ENCODE measurements at places on chromosomes 1 and 21.
A peak's percentile ranks its signal among the peaks of the same experiment; 100 is the strongest.

- DNase-seq, result no peak
These were observed 8.0 kb downstream of the KCNK1 start for GRCh38 chr1:233621923-233622322.

DNA sequence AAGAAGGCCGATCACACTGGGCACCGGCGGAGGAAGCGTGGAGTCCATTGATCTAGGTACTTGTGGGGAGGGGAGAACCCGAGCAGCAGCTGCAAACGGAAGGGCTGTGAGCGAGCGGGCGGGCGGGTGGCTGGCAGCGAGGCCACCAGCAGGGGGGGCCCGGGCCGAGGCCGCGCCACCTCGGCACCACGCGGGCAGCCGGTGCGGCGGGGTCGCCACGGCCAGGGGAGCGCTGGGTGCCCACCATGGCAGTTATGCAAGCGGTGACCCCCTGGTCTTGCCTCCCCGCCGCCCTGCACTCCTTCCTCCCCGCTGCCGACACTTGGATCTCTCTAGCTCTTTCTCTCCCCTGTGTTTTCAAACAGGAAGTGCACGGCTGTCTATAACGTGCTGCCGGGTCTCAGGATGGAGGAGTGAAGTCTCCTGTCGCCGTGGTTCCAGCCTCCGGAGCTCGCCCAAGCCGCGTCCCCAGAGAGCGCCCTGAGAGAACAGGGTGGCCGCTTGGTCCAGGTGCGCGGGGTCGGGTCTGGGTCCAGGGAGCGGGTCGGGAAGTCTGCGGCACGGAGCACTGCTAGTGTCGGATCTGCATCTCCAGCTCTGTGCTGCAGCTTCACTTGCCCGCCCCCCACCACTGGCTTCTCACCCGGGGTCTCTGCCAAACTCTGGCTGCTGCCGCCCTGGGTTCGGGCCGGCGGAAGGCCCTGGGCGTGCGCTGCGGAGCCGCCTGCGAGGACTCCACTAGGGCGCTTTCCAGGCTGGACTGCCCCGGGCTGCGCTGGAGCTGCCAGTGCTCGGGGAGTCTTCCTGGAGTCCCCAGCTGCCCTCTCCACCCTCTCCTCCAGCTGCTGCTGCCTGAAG is 22.7 kb downstream of the LRRC8D start:
- peak; percentile 88 for DNase-seq

- DNase-seq, result no peak
These were observed 108.8 kb downstream of the TGFBR3 start for GRCh38 chr1:91777196-91777595.

DNA sequence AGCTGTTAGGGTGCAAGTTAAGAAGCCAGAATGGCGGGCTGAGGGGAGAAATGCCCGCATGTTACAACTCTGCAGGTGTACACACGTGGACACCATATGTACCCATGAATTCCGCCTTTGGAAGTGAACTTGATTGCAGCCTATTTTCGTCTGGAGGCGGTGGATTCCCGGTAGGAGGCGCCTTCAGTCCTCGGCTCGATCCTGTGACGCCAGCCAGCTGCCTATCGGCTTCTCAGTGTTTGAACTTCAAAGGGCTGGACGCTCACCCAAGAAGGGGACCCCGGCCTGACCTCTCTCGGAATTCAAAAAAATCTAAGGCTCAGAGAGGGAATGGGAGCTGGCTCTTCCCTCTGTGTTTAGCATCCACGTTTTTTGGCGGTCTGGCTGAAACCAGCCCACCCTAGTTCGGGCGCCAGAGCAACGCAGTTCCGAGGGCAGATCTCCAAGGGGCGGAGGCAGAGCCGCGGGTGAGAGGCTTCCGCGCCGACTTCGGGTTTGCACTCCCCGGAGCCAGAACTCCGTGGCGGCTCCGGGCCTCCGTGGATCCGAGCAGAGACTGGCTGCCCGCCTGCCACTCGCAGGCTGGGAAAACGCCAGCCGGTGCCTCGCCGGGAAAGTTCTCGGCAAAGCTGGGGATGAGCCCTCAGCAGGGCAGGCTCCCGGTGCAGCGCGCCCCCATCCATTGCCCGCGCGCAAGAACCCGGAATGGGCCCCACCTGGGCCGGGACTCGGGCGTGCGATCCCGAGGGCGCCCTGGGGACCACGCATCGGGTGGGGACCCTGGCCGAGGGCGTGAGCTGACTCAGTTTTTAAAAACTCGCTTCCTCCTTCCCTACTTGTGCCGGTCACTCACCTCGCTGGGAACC is 996 bp upstream of the TMEM51 start:
- DNase-seq, result peak; percentile 84

DNA sequence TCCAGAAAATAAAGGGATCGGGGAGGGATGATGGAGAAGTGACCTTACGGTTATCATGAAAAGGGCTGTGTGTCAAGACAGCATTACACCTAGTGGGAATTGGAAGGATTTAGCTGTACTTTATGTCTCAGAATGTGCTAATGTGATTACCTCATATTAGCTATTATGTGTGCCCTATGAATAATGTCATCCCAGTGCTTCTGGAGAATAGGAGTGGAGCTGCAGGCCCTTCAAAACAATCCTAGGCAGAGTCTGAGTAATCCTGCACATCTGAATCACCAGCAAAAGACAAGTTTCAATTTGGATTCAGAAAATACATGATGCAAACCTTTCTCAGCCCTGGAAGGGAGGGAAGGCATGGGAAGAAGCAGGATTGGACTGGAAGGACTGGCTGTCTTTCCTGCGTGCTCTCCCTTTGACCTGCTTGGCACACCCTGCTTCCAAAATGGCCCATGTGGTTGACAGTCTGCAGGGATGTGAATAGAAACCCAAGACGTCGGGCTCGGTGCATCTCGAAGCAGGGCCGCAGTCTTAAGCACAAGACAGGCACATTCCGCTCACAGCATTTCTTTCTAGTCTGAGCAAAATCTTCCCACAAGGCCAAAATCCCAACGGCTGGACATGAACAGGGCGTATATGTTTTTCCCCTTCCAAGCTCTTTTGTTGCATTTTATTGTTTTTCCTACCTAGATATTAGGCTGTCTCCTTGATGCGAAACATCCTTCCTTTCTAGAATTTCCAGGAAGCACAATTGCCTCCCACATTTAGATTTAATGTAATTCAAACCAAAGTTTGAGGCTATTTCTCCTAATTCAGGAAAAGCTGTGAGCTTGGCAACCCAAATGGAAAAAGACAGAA is 54.3 kb upstream of the TARBP1 start:
- no peak for DNase-seq

GRCh38 chr1:219189021-219189824 is 15.5 kb downstream of the LYPLAL1 start:
- DNase-seq, result no peak

DNA sequence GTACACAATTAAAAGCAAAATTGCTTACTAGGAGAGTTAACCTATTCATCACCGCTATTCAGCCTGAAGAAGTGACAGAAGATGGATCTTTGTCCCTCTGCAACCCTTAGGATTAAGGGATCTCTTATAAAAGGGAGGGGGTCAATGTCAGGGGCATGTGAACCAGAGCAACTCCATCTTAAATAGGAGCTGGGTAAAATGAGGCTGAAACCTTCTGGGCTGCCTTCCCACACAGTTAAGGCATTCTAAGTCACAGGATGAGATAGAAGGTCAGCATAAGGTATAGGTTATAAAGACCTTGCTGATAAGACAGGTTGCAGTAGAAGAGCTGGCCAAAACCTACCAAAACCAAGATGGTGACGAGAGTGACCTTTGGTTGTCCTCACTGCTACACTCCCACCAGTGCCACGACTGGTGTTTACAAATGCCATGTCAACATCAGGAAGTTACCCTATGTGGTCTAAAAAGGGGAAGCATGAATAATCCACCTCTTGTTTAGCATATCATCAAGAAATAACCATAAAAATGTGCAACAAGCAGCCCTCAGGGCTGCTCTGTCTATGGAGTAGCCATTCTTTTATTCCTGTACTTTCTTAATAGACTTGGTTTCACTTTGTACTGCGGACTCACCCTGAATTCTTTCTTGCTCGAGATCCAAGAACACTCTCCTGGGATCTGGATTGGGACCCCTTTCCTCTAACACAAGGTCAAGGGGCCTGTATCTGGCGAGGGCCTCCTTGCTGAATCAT is 35.3 kb upstream of the NEK2 start:
- DNase-seq, result no peak

DNA sequence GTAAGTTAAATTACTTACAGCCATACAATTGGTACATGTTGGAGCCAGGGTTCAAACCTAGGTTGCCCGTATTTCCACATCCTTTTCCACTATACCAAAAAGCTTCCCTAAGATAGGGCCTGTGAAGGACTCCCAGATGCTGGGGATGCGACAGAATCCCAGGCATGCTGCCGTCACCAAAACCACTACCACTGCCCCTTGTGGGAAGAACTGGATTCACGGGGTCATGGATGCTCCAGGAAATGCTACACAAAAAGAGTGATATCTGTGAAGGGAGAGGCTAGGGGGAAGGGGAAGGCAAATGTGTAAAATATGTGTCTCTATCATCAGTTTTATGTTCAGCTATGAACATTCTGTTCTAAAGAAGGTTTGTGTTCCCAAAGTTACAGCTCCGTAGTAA is 133.9 kb upstream of the IVNS1ABP start:
- no peak for DNase-seq

- peak; percentile 86 for DNase-seq
These were observed at the start of gene SYDE2 for GRCh38 chr1:85200463-85201339. Gene SYDE2 (minus strand): TSS chr1:85201016. CDS start chr1:85200996, 20 bp downstream.

DNA sequence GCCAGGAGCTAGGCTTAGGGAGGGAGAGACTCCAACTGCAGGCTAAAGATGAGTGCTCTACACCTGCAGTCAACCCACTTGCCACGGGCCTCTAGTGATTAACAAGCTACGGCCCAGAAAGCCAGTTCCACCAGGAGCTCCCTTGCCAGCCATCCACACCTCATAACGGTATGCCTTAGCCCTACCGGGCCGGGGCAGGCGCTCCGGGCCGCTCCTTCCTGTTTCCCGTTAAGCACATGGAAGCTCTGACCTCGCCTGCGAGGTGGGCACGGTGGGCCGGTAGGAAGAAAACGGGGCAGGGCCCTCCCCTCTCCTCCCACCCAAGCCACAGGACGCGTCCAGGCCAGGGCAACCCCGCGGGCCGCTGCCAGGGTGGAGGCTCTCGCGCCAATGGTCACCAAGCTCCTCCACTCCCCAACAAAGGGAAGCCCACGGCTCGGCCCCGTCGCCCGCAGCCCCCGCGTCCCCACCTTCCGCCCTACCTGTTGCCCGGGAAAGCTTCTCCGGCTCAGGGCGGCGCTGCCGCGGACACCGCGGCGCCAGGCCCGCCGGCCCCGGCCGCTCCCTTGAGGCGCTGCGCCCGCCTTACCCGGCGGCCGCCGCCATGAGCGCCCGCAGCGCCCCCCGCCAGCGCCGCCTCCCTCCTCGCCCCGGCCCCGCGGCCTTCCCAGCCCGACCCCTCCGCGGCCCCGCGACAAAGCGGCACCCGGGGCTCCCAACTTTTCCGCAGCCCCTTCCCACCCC is 627 bp downstream of the CERS2 start:
- peak; percentile 60 for DNase-seq

DNA sequence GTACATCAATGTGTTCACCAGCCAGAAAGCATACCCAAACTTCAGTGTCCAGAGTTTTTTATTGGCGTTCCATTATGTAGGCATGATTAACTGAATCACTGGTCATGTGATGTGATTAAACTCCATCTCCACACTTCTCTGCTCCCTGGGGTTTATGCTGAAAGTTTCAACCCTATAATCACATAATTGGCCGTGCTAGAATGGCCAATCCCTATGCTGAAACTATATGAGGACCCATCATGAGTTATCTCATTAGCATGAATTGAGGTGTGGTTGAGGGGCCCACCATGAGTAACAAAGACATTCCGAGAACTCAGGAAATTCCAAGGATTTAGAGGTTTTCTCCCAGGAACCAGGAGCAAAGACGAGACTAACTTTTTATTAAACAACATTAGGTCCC is 31.8 kb upstream of the FBXO28 start:
- no peak for DNase-seq

DNA sequence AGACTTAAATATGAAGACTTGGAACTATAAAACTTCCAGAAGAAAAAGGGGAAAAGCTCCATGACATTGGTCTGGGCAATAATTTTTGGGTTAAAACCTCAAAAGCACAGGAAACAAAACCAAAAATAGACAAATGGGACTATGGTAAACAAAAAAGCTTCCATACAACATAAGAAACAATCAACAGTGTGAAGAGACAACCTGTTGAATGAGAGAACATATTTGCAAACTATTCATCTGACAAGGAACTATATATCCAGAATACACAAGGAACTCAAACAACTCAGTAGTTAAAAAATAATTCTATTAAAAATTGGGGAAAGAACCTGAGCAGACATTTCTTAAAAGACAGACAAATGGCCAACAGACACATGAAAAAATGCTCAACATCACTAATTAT is 192.7 kb upstream of the ZNHIT6 start:
- no peak for DNase-seq

DNA sequence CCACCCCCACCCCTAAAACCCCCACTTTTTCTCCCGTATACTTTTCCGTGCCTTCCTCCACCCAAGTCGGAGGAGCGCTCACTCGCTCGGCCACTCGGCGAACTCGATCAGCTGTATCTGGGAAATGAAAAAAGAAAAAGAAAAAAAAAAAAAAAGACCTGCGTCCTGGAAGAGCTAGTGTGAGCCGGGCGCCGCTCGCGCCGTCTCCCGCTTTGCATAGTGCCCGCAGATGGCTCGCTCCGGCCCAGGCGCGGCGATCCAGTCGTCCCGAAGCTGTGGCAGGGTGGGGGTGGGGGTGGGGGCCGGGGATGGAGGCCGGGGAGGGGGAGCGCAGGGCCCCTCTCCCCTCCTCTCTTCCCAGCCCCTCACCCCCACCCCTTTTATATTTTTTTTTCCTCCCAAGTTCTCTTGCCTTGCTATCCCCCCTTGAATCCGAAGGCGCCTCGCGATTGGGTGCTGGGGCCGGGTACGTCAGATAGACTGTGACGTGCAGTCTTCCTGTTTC is 299 bp upstream of the PROX1 start:
- DNase-seq, result peak; percentile 83

GRCh38 chr1:173661763-173662162 is 7.9 kb downstream of the ANKRD45 start:
- DNase-seq, result no peak

DNA sequence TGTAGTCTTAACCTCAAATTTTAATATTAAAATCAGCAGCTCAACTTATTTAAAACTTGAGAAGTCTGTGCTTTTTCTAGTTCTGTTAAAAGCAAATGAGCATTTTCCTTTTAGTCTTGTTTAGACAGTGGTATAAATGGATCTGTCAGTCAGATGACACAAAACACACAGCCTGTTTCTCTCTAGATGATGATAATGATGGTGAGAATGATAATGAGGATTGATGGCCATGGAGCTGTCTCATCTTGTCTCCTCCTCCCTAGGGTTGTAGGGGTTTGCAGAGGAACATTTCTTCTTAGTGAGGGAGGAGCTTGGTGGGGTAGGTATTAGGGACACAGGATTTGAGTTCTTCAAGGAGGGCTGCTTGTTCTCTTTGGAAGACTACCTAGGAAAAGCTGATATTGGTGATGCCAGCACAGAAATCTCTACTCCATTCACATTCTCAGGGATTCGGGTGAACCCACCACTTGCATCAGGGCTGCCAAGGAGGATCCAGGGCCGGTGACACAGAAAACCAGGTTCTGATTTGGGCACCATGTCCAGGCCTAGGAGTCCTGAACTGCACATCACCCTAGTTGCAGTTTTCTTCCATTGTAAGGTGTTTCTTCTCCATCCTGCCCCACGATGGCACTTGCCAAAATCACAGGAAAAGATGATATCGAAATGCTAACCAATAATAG is 147.6 kb downstream of the RHOU start:
- DNase-seq, result no peak

All from iPS-NIHi11 (cell line).